Prostate gland (tissue), 2 donors: ENCODE measurements at places on chromosomes 3 and 15.

DNA sequence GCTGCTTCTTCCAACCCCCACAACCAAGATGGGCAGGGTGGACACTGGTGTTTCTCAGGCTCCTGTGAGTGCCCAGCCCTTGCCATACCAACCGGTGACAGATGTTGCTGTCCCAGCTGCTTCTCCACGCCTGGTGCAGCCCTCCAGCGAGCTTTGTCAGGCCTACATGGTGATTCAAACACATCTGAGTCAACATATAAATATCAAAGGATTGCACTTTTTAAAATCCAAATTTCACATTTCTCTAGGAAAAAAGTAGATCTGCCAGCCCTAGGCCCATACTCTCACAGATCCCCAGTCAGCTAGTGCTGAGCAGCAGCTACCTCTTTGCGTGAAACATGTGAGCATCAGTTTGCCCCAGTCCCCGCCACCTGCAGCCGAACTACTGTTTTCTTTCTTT is 52.7 kb downstream of the RPN1 start:
- no peak for DNase-seq

GRCh38 chr3:75101329-75102147 is 487.1 kb upstream of the CNTN3 start:
- no peak for DNase-seq

DNA sequence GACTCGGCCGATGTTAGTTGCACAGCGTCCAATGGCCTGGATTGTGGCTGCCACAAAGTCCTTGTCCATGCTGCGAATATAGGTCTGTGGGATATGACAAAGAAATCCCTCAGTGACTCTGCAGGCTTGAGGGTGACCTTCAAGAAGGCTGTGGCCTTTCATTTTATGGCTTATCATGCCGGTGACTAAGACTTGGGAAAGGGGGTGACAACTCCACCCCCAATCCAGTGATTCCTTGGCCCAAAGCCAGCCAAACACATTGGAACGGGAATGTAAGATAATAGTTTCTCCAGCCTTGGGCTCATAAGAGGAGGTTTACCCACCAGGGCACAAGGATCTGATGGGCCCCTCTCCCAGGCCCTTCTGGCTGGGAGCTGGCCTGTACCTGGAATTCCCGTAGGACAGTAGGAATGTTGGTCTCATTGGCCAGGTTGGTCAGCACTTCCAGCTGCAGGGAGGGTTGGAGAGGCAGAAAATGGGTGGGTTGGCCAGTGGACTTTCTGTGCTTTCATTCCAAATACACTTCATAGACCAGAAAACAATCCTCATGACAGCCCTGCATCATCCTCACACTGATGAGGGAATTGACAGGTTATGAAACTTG is 30.7 kb upstream of the CPEB1 start:
- no peak for DNase-seq

DNA sequence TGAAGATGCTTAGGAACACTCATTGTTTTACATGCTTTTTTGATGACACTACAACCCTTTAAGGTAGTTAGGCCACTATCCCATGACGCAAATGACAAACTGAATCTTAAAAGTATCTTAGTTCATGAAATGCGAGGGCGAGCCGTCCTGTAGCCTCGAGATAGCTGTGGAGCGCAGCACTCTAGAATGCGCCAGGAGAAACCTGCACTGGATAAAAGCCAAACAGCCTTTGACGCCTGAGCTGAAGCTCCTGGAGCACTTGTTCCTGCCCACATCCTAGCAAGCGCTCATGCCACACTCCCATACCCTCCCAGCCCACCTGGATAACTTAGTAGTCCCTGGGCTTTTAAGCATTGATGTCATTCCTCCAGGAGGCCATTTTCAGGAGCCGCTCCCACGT is 516.9 kb downstream of the GABRG3 start:
- DNase-seq: no peak

GRCh38 chr3:23795096-23795495 is 10.7 kb upstream of the UBE2E1 start:
- DNase-seq: no peak

DNA sequence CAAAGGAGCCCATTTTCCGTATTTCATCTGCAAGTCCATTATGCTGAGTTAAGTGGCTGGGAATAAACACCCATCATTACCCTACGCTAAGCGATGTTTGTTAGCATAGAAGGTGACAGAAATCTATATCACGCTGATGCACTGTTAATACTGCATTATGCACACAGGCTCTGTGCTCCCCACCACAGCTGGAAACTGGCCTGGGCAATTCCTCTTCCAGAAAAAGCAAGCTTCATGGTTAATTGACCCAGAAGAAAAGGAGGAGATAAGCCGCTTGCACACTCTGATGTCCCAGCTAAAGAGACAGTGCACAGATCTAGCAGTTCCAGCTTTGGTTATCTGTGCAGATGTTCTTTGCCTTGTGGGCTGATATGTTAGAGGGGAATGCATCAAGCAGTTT is 232.6 kb downstream of the NTRK3 start:
- DNase-seq: no peak

GRCh38 chr3:48419149-48419548 is 10.7 kb downstream of the PLXNB1 start:
- DNase-seq: no peak

- no peak for DNase-seq
Observed at GRCh38 chr3:31461426-31461825, 71.3 kb upstream of the STT3B start.

DNA sequence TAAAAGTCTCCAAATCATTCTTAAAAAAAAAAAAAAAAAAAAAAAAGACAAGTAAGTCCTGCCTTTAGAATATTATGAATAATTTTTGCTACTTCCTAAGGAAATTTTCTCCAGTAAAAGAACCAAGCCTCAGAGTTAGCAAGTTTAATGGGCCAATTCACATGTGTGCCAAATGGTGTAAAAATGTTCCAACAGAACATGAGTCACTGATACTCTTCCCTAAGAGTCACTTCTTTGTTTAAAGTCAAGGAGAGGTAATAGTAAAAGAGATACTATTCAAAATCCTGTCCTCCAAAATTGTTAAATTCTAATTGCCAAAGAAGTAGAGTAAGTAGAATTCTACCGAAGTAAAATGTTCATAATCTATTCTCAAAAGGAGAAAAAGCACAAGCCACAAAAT is 17.7 kb upstream of the CPA3 start:
- DNase-seq: no peak

- DNase-seq: no peak
Observed at GRCh38 chr15:49927189-49927861, 191.7 kb downstream of the ATP8B4 start.

- DNase-seq: no peak
Observed at GRCh38 chr3:165446555-165446954, 250.4 kb upstream of the SLITRK3 start.

- no peak for DNase-seq
Observed at GRCh38 chr3:36792342-36792741, 28.0 kb upstream of the DCLK3 start.

DNA sequence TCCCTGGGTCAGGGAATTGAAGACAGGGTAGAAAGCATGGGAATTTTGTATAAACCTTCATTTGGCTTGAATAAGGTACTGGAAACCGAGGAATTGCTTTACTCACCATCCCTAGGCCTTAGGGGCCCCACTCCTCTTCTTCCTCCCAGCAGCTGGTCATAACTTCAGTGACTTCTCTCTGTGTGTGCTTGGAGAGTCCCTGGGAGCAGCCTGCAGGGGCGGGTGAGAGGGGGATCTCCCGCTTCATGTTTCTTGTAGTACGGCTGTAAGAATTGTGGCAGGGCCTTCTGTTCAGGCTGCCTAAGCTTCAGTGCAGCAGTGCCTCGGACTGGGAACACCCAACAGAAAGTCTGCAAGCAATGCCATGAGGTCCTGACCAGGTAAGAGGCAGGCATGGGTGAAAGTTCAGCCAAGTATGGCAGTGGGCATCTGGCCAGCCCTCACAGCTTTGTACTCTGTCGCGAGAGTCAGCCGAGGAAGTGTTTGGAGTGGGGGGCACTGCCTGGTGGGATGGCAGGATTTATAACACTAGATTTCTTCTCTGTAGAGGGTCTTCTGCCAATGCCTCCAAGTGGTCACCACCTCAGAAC is 1.7 kb upstream of the DNAJC17 start:
- DNase-seq: no peak

DNA sequence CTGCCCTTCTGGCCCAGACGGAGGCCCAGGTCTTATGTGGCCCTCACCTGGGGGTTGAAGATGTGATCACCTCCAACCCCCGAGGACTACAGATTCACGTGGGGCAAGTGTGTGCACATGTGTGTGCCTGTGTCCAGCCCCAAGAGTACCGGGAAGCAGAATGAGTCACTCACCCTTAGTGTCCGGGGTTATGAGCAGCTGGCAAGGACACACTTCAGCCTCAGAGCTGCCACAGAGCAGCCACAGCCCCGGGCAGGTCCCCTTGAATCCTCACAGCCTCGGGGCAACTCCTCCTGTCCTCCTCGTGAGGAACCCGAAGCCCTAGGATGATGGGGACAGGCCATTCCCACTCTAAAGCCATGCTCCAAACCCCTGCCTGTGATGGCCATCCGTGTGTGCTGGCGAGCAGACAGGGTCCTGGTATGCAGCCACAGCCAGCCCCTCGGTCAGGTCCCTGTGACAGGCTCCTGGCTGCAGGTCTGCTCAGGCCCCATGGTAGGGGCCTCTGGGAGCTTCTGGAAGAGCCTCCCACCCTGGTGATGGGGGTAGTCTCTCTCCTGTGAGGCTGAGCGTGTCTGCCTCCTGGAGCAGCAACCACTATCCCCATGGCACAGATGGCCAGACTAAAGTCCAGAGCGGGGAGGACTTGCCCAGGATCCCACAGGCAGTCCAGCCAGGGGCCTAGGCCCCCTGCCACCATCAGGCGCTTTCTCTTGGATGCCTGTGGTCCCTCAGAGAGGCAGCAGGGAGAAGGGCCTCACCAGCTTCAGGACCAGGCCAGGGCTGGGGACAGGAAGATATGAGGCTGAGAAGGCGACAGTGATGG is 852 bp downstream of the STAB1 start:
- DNase-seq: no peak

GRCh38 chr15:44034933-44035624 is 160.0 kb downstream of the FRMD5 start:
- DNase-seq: no peak

DNA sequence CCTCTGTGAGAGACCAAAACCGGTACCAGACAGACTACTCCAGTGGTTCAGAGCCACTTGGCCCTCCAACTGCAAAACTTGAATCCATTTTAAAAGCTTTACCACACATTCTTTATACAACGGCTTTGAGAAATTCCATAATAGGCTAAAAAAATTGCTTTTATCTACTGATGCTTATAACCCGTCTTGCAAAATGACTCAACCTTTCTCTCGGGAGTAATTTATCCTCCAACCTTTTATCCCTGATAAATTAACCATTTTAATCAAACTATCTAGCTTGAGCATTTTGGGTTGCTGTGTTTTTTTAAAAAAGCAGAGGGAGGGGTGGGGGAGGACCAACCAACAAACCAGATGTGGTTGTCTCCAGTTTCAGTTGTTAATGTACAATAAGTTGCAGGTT is 275.7 kb upstream of the LRTM1 start:
- no peak for DNase-seq

- DNase-seq: no peak
Observed at GRCh38 chr3:195366200-195366925, 76.5 kb downstream of the ACAP2 start.

GRCh38 chr3:189058071-189058470 is 113.7 kb upstream of the TPRG1 start:
- DNase-seq: no peak

- no peak for DNase-seq
Observed at GRCh38 chr15:74235962-74236361, at the start of gene CCDC33. CCDC33 (plus strand) TSS chr15:74236326; CDS start chr15:74236720, 394 bp downstream.

DNA sequence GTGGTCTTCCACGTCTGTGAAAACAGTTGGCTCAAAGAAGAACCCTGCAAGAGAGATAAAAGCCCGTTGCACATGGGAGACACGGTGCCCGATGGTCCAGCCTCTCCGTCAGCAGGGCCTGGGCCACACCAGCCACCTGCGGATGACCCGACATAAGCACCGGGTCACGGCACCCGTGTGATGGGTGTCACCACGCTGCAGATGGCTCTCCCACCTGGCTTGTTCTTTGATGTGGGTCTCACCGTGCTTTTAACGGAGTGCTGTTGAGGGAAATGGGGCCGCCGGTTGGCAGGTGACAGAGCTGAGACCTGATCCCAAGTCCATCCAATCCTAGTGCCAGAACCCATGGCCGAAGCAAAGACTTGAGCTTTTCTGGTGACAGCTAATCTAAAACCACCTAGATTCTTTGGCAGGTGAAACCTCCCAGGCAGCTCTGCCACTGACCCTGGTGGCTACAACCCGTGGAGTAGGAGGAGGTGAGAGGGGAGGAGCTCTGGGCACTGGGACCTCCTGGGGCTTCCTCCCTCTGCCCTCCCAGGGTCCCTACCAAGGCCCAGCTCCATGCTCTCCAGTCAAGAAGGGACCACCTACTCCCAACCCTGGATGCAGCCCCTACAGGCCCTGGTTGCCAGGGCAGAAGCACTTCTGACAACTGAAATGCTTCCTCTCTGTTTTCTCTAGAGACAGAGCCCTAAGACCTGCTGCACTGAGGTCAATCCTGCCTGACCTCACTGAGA is 23.4 kb upstream of the SLC41A3 start:
- DNase-seq: no peak

DNA sequence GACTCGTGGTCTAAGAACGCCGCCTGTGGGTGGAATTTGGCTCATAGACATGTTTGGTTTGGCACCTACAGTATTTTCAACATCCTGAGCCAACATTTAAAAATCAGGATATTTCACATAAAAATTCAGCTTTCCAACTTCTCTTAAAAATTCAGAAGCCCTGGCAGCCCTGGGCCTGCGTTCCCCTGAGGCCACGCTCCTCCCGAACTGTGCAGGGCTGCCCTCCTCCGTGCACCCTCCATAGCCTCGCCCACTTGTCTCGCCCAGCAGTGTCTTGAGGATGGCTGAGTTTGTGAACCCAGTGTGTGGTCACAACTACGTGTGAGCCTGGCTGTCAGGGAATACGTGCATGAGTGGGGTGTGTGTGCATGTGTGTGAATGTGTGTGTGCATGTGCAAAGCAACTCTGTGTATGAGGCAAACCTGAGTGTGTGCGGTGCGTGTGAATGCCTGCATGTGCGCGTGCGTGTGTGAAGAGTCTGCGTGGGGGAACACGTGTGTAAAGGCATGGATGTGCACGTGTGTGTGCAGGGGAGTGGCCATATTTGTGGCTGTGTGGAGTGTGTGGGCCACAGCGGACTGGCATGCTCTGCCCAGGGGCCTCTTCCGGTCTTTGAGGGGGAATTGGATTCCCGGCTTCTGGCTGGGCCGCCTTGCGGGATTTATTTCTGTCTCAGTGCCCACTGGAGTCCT is 30.9 kb downstream of the PTH1R start:
- DNase-seq: no peak

DNA sequence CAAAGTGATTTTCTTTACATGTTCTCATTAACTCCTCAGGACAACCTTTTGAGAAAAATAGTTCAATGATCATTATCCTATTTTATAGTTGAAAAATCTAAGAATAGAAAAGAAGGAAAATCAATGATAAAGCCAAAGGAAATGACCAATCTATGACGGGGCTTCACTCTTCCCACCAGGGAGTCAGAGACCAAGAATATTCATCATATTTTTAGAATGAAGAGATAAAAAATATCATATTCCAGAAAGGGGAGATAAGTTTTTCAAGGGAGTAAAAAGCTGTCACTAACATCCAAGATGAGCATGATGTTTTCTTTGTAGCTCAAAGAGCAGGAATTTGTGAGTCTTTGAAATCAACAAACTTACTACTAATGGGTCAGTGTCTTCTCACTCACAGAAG is 71.5 kb upstream of the LPP start:
- DNase-seq: no peak

GRCh38 chr3:139388821-139389551 is 461 bp downstream of the COPB2 start:
- DNase-seq: no peak

- DNase-seq: no peak
Observed at GRCh38 chr3:148681080-148681479, 16.6 kb upstream of the AGTR1 start.
